ENCODE measurements at places on chromosomes 2 and 18. TPM values are rescaled to one million over a fixed set of nuclear protein-coding genes. Genes with fewer than 3 reads are reported as not detected.
A peak's percentile ranks its signal among the peaks of the same experiment; 100 is the strongest.

DNA sequence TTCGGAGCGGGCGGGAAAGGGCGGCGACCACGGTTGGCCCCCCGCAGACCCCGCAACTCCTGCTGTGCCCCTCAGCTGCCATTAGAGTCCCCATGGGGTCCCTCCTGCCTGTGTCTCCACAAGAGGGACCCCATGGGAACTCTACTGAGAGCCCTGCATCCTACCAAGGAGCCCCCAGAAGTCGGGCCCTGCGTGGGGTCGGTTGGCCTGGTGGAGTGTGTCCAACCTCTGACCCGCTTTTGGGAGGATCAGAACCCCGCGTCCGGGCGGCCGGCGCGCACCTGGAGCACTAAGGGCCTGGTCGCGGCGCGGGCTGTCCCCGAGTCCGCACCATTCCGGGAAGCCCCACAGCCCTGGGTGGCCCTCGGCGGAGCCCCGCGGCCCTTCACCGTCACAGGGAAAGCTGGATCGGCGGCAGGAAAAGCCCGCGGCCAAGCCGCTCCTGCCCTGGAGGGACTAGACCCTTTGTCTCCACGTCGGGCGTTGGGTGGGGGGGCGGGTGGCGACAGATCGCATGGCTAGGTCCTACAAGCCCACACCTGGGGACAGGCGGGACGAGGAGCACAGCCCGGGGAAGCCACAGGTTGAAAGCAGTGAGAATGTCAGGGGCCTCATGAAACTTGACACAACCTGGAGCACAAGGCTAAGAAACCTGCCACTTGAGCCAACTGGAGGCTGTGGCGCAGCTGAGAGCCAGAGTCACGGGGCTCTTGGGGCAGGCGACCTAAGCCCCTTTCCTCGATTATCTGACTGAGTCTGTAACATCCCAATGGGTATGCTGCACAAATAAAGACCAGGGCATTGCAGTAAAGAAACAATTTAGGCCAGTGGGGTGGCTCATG, 11.2 kb upstream of the CXXC1 start:
- no peak for DNase-seq

- DNase-seq: no peak
Measured at GRCh38 chr2:217793566-217794132, 209.1 kb downstream of the TNS1 start.

GRCh38 chr2:24886126-24886501, 33.9 kb downstream of the ADCY3 start:
- DNase-seq: no peak

GRCh38 chr2:100589527-100589926, 26.7 kb downstream of the PDCL3 start:
- no peak for DNase-seq

DNA sequence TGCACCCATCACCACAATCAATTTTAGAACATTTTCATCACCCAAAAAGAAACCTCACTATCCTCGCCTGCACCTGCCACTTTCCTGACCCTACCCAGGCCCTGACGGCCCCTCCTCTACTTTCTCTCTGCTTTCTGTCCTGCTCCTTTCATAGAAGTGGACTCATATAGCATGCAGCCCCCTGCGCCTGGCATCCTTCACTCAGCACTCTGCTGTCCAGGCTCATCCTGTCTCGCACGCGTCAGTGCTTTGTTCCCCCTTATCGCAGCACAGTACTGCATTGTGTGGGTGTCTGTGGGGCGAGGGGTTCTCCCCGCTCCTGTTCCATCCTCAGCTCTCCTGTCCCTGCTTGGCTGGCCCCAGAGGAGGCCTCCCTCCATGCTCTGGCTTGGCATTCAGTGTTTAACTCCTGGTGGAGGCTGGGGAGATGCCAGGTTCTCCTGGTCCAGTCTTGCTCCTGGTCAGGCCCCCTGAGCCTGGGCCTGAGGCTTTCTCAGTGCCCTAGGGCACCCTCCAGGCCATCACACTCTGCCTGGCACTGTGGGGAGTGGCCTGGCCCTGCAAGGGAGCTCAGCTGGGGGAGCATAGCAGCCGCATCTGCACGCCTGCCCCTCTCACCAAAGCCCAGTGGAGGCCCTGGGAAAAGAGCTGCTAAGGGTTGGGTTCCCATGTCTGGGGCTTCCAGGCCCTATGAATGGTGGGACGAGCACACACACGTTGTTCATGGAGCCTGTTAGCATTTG, 6.6 kb upstream of the TUBB6 start:
- DNase-seq: no peak

DNA sequence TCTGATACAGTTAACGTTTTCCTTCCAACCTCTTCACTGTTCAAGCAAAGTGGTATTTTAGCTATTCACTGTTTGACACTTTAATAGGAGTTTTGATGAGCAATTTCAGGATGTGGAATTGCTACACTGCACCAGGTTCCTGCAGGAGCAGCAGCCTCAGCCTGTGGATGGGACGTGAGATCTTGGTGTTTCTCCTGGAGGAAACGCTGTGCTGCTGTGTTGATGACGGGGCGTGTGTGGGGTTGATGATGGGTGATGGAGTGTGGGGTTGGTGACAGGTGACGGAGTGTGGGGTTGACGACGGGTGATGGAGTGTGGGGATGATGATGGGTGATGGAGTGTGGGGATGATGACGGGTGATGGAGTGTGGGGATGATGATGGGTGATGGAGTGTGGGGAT, 98.9 kb downstream of the RTP5 start:
- no peak for DNase-seq

DNA sequence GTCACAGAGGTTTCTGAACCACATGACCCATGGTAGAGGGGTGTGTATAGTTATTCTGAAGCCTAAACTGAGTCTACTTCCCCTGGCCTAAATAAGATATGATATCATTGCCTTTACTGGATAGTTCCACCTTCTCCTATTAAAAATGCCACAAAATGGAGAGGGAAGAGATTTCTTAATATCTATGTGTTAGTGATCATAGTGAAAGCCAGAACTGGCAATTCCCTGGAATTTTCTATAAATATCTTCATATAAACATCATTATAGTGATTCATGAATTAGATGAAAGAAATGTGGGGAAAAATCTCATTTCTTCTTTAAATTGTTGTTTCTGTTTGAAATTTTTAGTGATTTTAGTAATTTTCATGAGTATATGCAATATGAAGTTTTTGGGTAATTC, 45.8 kb downstream of the TSHZ1 start:
- DNase-seq: no peak

DNA sequence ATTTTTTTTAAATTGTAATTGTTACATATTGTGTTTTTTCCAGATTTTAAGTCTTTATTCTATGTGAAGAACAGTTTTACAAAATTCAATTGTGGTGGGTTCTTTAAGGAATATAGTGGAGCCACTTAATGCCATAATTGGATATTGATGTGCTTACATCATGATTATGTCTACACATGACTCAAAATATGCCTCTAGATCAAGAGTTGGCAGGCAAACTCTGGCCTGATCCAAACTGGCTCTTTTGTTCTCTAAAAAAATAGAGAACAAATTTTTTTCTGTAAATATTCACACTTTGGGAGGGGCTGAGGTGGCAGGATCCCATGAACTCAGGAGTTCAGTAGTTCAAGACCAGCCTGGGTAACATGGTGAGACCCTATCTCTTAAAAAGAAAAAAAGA, 8.3 kb downstream of the EHBP1 start:
- no peak for DNase-seq

Gene CREG2
- 0.15 TPM for total RNA-seq

Gene CDK5R2
- not detected for total RNA-seq

Gene NBEAL1
- 5.9 TPM for total RNA-seq

DNA sequence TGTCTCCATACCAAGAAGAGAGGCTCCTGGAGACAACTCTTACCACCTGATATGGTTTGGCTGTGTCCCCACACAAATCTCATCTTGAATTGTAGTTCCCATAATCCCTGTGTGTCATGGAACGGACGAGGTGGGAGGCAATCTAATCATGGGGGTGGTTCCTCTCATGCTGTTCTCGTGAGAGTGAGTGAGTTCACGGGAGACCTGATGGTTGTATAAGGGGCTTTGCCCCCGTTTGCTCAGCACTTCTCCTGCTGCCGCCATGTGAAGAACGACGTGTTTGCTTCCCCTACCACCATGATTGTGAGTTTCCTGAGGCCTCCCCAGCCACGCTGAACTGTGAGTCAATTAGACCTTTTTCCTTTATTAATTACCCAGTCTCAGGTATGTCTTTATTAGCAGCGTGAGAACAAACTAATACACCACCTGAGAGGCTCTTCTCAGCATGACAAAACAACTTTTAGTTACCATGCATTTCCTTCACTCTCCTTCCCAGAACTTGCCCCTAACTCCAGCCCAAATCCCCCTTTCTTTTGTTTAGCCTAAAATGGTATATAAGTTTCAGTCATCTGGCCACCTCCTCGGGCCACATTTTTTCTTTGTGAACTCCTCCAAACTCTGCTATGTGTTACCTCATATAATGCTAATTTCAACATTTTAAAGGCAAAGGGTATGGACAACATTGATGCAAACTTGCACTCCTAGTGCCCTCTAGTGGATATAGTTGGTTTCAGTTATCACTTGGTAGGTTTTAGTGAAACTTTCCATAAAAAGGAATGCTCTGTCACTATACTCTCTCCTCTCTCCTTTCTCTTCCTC, 58.6 kb upstream of the SLC25A52 start:
- DNase-seq: peak; percentile 44

Gene ADAM23
- total RNA-seq: not detected

Data from M059J (cell line).